ENCODE measurements at places on chromosomes 7 and 10.

- DNase-seq, result no peak
These were observed 643.2 kb downstream of the PHTF2 start for GRCh38 chr7:78441737-78442136.

DNA sequence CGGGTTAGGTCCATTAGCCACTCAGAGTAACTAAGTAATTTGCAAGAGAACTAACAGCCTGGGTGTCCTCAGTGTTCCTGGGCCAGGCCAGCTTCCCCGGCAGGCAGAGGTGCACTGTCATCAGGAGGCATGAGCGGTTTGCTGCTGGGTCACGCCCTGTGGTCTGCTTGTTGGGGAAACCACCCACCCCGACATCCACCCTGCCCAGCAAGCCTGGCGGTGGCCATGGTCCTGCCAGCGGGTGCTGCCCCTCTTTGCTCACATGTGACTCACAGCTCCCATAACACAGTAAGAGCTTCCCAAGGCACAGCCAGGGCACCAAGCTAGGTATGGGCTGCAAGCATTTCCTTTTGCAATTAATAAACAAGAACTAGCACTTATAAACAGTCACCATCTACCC lies 75.9 kb downstream of the RGS10 start:
- no peak for DNase-seq

GRCh38 chr7:74082770-74083116 lies 861 bp upstream of the LIMK1 start:
- no peak for DNase-seq

DNA sequence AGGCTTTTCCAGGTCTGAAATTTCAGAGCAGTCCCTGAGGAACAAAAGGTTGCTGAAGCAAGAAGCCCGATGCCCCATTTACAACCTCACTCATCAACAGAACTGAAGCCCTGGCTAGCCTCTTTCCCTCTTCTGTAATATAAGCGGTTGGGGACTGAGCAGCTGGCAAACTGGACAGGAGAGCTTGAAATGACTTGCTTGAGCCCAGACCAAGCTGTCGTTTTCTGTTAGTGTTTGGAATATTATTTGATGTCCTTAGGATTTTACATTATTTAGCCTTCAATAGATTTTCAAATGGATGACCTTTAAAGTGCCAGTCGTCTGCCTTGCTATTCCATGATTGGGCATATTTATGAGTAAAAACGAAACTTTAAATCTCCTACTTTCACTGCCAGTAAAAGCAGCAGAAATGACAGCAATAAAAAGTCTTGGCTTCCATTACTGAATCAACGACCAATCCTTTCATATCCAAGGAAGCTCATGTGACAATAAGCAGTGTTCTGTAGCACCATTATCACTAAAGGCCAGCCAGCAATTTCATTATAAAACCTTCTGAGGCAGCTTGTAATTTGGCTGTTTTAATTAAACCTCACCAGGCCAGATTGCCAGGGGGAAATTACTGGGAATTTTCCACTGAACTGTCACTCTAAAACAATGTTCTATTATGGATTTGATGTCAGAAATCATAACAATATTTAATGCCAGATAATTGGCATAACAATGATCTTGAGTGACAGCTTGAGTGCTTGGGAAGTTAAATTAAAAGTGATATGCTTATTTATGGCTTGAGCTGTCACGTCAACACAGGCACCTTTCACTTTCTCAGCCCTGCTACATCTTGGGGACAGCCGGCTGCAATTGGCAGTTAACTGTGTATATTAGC lies 85.9 kb downstream of the LSMEM1 start:
- no peak for DNase-seq

DNA sequence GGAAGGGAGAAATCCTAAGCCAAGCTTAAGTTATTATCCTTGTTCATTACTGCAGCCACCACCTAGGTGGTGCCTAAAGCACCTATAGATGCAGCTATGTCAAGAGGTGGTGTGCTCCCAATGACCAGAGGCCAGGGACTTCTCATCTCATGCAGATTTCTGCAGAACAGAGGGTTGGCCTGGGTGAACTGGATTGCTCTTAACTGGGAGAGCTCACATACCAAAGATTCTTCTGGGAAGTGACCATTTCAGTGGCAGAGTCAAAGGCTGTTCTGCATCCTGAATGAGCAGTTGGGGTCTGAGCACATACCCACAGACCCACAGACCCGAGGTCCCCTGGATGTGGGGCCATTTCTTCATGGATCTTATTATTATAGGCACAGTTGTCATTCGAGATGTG lies 2.1 kb upstream of the CRHR2 start:
- DNase-seq, result no peak

GRCh38 chr10:131724169-131724545 lies 176.7 kb upstream of the PPP2R2D start:
- DNase-seq, result no peak

DNA sequence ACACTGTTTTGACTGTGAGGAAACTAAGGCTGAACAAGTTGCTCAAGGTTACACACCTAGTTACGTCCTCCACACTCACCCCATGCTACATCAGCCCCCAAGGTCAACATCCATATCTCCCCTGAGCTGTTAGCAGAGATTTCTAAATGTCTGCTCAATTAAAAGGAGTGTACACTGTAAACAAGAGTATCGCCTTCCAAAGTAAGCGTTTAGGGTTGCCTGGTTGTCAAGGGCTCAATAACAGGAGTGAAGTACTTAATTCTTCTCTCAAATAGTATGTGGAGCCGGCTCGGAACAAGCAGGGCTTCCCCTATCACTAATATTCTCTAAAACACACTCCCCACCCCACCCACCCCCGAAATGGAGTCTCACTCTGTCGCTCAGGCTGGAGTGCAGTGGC lies 412.8 kb upstream of the GALNT17 start:
- no peak for DNase-seq

GRCh38 chr7:16677978-16678494 lies 32.1 kb downstream of the BZW2 start:
- DNase-seq, result no peak

GRCh38 chr10:29495366-29495765 lies 139.4 kb downstream of the SVIL start:
- DNase-seq, result no peak

- no peak for DNase-seq
These were observed 1.3 kb downstream of the PDZD8 start for GRCh38 chr10:117373823-117374505.

DNA sequence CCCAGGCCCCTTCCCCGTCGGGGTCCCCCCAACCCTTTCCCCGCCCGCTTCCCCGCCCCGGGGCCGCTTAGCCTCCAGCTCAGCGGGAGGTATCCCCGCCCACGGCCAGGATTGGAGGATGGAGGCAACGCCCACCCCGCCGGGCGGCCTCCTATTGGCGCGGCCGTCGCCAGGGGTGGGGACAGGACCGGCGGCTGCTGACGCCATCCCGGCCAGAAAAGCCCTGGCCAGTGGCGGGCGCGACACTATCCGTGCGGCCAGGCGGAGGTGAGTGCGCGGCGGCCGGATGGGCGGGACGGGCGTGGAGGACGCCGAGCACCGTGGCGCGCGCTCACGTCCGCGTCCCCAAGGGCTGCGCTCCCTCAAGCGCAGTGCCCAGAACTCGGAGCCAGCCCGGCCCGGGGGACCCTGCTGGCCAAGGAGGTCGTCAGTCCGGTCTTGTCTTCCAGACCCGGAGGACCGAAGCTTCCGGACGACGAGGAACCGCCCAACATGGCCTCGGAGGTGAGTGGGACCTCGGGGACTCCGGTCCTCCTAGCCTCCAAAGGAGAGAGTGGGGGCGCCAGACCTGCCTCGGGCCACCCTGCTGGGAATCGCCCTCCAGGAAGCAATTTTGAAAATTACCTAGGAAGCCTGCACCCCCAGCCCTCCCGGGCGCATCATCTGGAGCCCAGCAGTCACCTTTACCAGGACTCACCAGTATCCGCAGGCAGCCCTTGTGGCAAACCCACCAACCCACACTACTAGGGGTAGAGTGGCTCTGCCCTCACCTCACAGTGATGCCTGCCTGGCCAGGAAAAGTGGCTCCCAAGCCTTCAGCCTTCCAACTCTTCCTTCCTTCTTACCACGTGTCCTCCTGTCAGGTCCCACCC lies at the start of gene ASL:
ASL (plus strand) TSS at position 230 of the 872 bp plus-strand sequence; CDS start at position 493, 263 bp downstream.
- DNase-seq, result peak; percentile 90

DNA sequence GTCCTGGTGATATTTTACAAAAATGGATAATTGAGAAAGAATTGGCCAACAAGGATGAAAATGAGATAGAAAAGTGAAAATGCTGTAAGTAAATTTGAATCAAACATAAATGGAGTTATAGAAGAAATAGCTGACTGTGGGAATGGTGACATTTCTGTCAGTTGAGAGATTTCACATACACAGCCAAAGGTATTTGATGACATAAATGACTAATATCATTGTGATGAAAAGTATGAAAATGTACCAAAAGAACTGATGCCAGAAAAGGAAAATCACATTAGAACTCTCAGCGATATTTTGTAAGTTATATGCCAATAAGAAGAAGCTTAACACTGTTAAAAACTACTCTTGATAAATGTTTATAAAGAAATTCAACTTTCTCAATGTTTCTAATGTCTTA lies 54.9 kb downstream of the TFPI2 start:
- no peak for DNase-seq

DNA sequence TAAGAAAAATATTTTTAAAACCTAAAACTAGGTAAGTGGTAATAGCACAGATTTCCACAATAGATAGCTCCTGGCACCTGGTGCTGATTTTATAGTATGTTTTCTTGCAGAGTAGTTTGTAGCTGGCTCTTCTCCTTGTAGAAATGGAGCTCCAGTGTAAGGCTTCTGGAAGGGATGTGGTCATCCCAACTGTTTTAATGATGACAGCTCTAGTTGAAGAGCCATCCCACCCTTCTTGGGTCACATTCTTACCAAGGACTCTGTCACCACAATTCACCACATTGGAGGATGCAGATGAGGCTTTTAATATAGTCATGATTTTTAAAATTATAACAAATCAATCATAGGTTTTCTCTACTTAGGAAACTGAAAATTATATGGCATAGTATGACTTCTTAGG lies 31.0 kb downstream of the TES start:
- no peak for DNase-seq

DNA sequence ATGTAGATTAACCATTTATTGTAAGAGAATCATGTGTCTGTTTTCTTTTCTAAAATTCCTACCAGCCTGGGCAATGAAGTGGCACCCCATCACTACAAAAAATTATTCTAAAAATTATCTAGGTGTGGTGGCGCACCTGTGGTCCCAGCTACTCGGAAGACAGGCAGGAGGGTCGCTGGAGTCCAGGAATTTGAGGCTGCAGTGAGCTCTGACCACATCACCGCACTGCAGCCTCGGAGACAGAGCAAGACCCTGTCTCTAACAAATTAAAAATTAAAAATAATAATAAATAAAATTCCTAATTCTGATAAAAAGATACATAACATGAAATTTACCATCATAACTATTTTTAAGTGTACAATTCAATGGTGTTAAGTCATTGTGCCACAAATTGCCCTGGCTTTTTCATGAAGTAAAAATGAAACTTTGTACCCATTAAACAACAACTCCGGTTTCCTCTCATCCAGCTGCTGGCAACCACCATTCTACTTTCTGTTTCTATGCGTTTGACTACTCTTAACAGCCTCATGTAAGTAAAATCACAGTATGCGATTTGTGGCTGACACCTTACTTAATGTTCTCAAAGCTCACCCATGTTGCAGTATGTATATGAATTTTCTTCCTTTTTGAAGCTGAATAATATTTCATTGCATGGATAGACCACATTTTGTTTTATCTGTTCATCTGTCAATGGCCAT lies 20.6 kb upstream of the USP6NL start:
- DNase-seq, result no peak

- no peak for DNase-seq
These were observed 560.9 kb downstream of the SDK1 start for GRCh38 chr7:3861941-3862340.

- DNase-seq, result no peak
These were observed 27.7 kb downstream of the GBX1 start for GRCh38 chr7:151139791-151140190.

DNA sequence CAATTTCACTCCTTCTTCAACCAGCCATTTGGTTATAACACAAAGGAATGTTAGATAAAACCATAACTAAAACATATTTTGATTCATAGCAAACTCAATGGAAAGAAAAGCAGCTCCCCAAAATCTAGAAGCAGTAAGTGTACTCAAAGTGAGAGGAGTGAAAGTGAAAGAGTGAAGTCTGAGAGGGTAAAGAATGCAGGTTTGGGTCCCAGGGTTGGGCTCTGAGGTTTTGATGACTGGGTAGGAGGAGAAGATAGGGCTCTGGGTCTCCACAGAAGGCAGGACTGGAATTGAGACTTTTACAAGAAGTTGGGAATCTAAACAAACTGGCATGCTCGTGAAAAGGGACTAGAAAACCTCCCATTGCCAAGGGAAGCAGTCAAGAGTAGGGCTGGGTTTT lies 85.4 kb upstream of the RSU1 start:
- DNase-seq, result no peak

DNA sequence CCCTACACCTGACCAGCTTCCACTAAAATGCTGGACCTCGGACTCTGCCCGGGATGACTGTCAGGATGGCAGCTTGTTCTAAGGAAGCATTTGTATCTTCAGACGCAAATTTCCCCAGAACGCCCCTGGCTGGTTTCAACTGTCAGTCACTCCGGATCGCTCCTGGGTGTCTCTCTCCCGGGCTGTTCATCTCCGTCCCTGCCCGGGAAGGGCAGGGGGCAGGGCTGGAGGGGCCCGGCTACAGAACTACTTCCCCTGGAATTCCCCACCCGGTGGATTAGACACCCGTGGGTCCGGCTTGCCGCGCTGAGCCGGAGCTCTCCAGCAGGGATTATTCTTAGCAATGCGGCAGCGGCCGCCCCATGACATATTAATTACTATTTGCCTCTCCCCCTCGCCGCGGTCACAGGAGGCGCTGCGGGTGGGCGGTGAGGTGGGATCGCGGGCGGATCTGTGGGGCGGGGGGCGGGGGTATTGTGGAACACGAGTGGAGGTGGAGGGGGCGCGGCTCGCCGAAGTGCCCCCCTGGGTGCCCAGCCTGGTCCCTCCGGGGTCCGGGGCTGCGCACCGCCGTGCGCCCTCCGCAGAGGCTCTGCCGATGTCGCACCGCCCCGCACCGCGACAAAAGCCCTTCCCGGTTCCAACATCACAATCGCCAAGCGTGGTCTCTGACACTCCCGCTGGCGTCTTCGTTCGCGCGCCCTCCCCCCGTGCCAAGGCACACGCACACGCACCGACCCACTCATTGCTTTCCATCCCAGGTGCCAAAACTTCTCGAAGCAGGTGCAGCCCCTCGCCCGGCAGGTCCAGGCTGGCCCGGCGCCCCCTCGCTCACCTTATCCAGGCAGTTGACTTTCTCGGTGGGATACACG lies 276.1 kb upstream of the NEBL start:
- no peak for DNase-seq
